ENCODE measurements at places on chromosomes 2 and 18.
A peak's percentile ranks its signal among the peaks of the same experiment; 100 is the strongest.

GRCh38 chr2:217326238-217327022 lies 466.6 kb upstream of the TNP1 start:
- ATAC-seq, result no peak

GRCh38 chr2:238895891-238896600 lies 48.2 kb downstream of the TWIST2 start:
- no peak for ATAC-seq

DNA sequence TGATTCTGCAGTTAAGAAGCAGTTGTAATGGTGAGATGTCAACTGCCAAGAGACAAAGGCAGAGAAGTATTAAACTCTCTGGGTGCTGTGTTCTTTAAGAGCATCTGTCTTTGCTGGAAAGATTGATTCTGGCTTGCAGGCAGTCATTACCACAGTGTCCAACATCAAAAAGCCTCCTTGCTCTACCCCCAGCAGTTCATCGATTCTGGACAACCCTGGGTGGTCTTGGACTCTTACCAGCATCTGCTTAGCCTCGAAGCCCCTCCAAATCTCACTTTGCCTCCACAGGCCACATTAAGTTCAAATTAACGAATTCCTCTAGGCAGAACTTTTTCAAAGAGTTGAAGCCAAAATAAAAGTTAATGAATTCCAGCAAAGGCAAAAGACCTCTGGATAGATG lies 1061.4 kb downstream of the TSN start:
- no peak for ATAC-seq

GRCh38 chr2:128536925-128537620 lies 218.4 kb upstream of the HS6ST1 start:
- no peak for ATAC-seq

DNA sequence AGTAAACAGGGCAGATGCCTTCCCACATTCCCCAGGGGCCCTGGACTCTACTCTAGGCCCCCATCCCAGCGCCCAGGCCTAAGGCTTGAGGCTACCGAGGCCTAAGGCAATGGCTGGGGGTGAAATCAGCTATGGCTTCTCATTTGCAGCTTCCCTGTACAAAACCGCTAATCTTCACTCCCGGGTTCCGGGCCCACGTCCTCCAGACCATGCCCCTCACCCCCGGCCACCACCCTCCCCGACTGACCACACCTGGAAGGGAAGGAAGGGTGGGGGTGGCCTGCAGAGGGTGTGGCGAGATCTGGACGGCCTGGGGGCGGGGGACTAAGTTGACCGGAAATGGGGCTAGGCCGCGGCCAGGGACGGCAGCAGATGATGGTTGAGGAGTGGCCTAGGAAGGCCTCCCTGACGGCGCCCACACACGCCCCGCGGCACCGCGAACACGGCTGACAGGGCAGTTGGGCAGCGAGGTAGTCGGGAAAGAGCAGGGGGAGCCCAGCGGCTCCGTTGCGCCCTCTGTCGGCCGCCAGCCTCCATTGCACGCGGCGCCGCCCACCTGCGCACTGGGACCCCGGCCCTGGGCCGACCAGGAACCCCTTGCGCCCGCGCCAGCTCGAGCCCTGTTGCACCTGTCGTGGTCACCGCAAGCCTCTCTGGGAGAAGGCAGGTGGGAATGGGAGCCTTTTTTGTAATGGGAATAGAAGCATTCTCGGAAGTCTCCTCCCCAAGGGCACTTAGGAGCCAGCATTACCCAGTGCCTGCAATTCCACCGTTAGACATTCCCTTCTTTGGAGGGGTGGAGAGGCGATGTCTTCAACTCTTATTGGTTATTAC lies 117.1 kb upstream of the STPG4 start:
- peak; percentile 71 for ATAC-seq

DNA sequence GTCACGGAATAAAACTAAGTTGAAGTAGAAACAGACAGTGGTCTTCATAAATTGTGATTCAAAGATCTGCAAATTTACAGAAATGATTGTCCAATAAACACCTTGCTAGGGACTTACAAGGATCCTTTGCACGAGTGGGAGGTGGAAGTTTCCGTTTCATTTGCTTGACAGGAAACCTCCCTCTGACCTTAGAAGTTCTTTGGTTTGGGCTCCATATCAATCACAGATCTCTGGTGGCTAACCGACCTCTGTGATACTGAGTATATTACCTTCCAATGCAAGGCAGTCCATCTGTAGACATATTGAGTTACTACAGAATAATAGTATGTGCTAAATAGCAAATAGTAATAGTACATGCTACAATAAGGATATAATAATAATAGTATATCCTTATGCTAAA lies 33.7 kb upstream of the RNF152 start:
- ATAC-seq, result peak; percentile 70

DNA sequence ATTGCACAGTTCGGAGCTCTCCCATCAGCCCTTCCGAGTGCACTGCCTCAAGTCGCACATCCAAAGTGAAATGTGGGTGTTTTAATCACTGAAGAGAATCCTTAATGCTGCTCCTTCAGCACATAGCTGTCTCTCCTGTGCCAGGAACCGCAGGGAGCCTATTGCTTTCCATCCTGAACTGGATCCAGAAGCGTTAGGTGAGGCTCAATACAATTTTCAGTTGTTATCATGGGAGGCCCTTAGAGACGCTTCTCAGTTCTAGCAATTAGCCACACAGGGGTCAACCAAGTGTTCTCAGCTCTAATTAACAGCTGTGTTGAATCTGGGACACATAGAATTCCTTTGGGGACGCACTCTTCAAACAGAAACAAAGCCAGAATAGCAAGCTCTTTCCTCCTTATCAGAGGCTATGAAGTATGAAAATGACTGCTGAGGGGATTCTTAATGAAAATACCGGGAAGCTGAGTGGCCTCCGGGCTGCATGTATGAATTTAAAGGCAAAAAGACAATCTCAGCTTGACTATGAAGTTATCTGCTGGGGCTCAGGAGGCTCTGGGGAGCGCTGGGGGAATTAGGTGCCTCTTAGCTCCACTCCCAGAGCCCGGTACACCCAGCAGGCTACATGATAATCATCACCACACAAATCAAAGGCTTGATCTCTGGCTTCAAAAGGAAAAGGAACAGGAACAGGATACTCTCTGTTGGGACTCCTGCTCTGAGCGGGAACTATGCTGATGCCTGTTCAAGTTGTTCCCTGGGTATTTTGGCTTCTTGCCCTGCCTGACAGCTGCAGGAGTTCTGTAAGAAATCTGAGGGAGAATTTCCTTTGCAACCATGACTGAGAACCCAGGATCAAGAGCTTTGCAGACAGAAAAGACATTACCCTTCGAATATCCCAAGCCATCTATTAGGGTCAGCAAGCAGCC lies 55.4 kb upstream of the NCOA1 start:
- no peak for ATAC-seq

GRCh38 chr2:241733391-241734207 lies 831 bp upstream of the D2HGDH start:
- no peak for ATAC-seq

- no peak for ATAC-seq
These were observed 19.1 kb upstream of the STPG4 start for GRCh38 chr2:47173986-47174732.

DNA sequence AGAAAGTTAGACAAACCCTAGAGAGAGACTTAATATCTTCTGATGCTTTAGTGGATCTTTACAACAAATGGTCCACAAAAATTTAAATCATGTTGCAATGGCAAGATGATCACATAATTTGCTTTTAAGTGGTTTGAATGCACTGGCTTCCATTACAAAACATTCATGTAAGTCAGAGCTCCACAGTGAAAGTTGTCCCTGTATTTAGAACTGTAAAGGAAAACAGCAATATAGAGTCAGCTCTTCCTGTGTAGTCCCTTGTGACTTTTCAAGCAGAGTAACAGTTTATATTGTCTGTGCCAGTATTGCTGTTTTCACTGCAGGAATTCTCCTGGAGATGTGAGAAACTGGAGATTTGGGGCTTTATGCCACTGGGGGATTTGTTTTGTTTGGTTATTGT lies 77.7 kb downstream of the MEIS1 start:
- ATAC-seq, result no peak

- no peak for ATAC-seq
These were observed 797 bp downstream of the KLHL14 start for GRCh38 chr18:32771871-32772580.

DNA sequence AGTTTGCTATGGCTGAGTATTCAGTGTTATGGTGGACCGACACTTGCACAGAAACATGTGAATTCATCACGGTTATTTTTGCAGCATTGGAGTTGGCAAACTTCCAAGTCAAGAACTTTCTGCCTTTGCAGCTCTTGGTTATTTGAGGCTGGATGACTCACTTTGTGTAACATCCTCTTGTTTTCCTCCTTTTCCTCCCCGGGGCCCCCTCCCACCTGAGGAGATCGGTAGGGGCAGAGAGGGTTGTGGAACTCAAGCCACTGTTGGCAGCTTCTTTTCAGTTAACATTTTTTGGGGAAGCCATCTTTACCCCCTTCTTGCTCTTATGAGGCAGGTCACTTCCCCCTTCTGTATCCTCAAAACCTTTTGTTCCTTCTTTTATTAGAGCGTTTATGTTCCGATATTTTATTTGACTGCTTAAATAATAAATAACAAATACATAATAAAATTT lies 48.6 kb downstream of the DDX1 start:
- ATAC-seq, result no peak

DNA sequence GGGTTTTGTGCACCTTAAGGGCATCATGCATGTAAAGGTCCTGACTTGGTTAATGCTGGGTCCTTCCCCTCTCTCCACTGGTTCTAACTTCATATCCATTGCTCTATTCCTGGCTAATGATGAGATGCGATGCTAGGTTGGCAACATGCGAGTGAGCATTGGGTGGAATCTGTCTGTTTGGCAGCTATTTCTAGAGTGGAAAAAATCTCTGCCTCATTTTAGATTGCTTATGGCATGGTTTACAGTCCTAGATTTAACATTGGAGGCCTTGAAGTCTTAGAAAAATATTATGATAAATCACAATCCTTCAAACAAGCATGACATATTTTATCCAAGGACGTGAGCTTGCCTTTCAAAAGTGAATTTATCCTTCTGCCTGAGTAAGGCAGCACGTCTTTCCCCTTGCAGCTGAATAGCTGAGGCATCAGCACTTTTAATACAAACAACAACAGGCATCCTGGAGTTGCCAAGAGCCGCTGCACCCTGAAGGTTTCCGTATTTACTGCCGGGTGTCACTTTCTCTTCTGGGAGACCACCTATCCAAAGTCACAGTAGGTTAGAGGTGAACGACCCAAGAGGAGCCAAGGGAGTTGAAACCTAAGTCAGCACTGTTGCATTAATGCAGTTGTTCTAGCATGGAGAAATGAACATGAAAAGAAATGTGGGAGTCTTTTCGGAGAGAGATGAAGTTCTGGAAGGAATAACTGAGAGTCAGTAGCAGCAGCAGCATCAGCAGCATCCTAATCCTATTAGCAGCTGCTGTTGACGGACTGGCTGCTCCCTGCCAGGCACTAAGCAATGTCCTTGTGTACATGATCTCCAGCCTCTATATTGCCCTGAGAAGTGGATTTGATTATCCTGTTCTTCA lies 78.4 kb downstream of the MAPK4 start:
- no peak for ATAC-seq

- no peak for ATAC-seq
These were observed 262.0 kb downstream of the SLC8A1 start for GRCh38 chr2:40189881-40190280.

DNA sequence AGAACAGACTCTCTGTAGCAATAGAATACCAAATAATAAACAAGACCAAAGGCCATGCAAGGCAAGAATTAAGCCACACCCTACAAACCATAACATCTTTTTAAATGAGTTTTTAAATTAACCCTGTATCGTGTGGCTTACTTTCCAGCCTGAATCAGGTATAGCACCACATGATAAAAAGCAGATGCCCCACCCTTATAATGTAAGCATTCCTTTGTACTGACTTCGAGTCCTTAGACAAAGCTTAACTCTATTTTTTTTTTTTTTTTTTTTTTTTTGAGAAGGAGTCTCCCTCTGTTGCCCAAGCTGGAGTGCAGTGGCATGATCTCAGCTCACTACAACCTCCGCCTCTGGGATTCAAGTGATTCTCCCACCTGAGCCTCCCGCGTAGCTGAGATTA lies 1.7 kb upstream of the C2orf42 start:
- ATAC-seq, result no peak

DNA sequence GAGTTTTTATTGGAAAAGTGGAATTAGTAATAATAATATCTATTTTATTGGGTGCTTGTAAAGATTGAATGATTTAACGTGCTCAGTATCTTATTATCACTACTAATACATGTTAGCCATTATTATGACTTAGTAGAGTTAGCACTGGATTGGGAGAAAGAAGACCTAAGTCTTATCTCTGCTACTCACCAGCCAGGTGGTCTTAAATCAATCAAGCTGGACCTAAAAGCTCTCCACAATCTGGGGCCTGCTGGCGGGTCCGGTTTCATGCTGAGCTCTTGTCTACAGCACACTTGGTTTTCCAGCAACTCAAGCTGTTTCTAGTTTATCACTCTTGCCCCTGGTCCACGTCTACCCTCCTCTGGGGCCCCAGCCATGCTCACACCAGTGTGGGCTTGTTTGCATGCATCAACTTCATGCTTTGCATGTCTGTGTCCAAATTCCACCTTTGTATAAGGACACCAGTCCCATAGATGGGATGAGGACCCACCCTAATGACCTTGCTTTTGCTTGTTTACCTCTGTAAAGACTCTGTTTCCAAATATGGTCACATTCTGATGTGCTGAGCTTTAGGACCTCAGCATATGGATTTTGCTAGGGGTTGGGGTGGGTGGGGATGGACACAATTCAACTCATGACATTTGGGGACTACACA lies 363.1 kb downstream of the LPIN1 start:
- ATAC-seq, result no peak

GRCh38 chr18:808086-808485 lies 4.0 kb downstream of the YES1 start:
- no peak for ATAC-seq

GRCh38 chr2:232487385-232488096 lies at the start of gene ECEL1:
Gene ECEL1 (minus strand): TSS chr2:232487834. CDS start chr2:232486653, 1,181 bp downstream.
- no peak for ATAC-seq

DNA sequence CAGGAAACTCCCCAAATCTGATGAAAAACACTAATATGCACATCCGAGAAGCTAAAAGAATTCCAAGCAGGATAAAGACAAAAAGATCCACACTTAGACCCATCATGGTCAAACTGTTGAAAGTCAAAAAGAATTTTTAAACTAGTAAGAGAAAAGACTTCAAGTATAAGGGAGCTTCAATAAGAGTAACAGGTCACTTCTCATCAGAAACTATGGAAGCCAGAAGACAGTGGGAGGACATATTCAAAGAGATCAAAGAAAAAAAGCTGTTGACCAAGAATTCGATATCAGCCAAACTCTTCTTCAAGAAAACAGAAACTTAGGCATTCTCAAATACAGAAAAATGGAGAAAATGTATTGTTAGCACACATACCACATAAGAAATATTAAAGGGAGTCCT lies 50.4 kb downstream of the ZC3H8 start:
- no peak for ATAC-seq

- peak; percentile 29 for ATAC-seq
These were observed at the start of gene SCN9A for GRCh38 chr2:166375736-166376487. Gene SCN9A (minus strand): TSS chr2:166375944. CDS start chr2:166311756, 64,188 bp downstream.

GRCh38 chr2:240098349-240098748 lies 37.8 kb downstream of the COPS9 start:
- no peak for ATAC-seq
